ENCODE measurements at places on chromosomes 13 and 19.

GRCh38 chr19:57887195-57887941 is 1.5 kb downstream of the ZNF814 start:
- no peak for DNase-seq

GRCh38 chr19:48419158-48419920 is 25.9 kb downstream of the GRIN2D start:
- DNase-seq = peak; percentile 63

GRCh38 chr19:1153891-1154730 is 20.0 kb downstream of the SBNO2 start:
- no peak for DNase-seq

DNA sequence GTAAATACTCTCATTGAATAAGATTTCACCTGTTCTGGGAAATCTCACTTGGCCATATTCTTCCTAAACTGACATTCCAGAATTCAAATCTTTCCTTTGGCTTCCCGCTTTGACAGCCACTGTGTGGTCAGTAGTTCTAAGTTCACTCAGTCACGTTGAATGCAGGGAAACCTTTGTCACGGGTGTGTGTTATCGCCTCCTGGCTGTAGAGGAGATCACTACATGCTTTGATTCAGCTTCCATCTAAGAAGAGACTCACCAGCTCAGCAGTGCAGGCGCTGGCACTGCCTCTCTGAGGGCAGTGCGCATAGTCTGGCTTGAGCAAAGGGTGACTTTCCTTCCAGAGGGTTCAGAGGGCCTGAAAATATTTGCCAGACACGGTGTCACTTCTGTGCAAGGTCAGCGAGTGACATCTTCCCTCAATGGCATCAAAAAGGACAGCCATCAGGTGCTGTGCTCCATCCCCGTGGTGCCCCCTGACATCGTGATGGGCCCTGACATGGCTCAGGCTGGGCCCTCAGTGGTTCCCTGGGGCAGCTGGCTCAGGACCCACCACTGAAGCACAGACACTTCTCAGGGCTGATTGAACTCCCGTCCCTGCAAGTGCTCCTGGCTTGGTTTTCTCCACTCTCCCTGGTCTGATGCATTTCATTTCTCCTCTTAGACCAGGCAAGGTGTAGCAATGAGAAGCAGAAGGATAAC is 635.4 kb upstream of the ARGLU1 start:
- DNase-seq = no peak

DNA sequence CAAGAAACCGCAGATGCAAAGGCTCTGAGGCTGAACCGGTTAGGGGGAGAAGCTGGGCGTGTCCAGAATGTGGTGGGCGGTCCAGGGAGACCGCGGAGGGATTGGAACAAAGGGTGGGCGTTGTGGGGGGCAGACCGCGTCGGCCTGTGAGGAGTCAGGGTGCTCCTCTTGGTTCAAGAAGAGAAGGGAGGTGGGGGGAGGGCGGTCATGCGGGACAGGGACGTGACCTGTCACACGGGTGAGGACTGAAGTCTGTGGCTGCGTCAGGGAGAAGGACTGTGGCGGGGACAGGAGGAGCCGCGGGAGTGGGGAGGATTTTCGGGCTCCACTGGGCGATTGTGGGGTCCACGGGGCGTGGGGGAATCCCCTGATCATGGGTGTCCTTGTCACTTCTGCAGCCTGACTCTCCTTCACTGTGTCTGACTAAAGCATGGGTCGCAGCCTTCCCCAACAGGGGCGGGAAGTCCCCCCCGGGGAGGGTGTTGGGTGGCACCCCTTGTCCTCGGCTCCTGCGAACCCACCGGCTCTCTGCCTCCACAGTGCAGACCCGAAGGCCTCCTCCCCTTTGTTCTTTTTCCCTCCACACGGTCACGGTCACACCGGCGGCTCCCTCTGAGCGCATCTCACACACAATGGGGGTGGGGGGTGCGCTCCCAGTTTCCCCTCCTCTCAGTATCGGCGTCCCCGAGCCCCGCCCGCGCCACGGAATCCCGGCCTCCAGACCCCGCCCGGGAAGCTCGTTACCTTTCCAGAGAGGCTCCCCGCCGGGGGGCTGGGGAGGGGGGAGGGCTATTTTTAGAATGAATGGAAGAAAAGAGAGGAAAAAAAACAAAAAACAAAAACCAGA is 16.4 kb upstream of the KCNN1 start:
- peak; percentile 16 for DNase-seq

- DNase-seq = no peak
Measured at GRCh38 chr19:8243146-8243545, 34.0 kb downstream of the CERS4 start.

GRCh38 chr19:45663800-45664199 is 4.2 kb upstream of the GIPR start:
- DNase-seq = no peak

DNA sequence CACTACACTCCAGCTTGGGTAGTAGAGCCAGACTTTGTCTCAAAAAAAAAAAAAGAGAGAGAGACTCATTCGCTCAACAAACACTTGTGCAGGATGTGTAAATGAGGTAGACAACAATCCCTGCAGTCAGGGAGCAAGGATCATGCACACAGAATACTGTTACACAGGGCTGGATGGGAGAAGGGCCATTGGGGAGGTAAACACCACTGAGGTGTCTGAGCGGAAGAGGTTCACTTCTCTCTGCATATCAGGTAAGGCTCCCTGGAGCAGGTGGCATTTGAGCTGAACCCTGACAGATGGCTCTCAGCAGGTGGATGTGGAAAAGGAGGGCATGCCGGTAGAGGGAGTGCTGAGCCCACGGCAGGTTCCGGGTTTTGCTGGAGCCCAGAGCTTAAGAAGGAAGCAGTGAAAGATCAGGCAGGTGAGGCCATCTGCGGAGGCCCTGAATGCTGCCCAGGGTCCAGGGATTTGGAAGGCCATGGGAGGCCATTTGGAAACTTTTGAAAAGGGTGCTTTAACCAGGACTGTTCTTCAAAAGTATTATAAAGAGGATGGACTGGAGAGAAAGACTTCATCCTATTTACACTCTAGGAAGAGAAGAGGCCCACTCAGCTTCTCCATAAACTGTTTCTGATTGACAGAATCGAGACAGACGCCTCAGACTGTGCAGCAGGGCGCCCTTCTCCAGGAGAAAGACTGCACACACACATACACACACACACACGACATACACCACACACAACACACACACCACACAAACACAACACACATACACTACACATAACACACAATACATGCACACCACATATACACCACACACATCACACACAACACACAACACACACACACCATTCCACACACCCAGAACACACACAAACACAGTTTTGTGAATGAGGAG is 199.4 kb downstream of the USP12 start:
- peak; percentile 4 for DNase-seq
